ENCODE measurements at places on chromosomes 3 and 15. TPM values are rescaled to one million over a fixed set of nuclear protein-coding genes. Genes with fewer than 3 reads are reported as not detected.

- H3K4me1 ChIP-seq: no peaks in the 10 kb centered on the region
- H3K27ac ChIP-seq: no peak overlapping the region
- H3K36me3 ChIP-seq: no peaks in the 10 kb centered on the region
- no peak for DNase-seq
Measured at GRCh38 chr15:85974348-85974705, 105.3 kb upstream of the AGBL1 start.

DNA sequence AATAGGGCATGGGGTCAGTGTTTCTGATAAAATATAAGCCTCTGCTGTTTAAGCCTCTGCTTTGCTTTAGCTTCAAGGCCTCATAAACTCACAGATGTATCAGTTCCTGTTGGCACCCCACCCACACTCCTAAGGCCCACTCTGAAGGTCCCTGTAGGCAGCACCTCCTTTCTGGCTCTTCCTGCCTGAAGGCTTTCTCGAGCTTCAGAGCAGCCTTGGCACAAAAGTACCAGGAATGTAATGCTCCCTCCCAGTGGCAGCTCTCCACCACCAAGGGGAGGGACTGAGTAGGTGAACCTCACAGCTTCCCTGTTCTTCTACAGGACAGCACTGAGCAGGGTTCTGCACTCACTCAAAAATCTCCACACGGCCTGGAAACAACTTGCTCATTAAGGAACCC, 102.2 kb downstream of the ABHD5 start:
- DNase-seq: no peak
- no peaks in the 10 kb centered on the region for H3K4me1 ChIP-seq
- no peak overlapping the region for H3K4me3 ChIP-seq
- no peak overlapping the region for H3K27ac ChIP-seq

DNA sequence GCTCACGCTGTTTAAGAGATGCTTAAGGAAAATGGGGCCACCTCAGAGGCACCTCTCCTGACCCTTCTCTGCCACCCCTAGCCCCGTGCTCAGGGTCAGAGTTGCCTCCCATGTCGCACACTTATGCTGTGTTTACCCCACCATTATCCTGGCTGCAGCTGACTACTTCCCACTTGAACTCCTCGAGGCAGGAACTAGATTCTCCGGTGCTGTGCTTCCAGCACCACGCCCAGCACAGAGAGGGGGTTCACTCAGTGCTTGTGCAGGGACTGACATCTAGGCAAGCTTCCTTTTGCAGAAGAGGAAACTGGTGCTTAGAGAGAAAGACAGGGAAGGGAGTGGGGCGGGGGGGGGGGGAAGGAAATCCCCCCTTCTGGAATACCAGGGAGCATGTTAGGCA, 340.1 kb downstream of the RORA start:
- no peak overlapping the region for H3K27ac ChIP-seq
- H3K4me3 ChIP-seq: no peak overlapping the region
- no peak for DNase-seq
- H3K27me3 ChIP-seq: peaks cover 6% of the 10 kb centered on the region

DNA sequence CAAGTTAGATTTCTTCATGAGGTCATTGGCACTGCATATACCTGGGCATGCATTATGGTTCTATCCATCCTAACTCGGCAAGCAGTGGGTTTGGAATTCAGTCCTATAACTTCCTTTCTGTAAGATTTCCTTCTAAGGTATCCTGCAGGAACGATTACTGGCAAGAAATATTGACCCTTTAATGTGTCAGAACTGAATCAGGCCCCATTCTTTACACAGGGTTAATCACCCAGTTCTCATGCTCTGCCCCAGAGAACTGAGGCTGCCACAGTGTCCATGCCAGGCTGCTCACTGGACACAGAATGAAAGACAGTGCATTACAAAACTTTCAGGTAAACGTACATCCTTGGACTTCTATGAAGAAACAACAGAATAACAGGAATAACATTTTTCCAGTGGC, 108.9 kb downstream of the RPL22L1 start:
- peaks cover 4% of the 10 kb centered on the region for H3K4me1 ChIP-seq
- H3K36me3 ChIP-seq: no peaks in the 10 kb centered on the region
- no peaks in the 10 kb centered on the region for H3K27me3 ChIP-seq
- H3K27ac ChIP-seq: no peak overlapping the region

DNA sequence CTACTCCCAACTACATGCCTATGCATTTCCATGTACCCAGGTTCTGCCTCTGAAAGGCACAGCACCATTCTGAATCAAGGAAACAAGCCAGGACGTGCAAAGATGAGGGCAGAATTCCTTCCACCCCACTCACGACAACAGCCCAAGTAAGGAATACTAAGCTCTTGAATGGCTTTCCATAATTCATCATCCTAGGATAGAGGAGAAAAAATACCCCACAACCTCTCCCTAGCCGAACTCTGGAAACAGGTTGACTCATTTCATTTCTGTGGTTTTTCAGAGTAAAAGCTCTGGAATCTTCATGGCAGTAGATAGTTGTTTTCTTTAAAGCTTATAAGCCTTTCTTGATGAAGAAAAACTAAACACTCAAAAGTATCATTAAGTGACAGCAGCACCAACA, 77.8 kb downstream of the PDZRN3 start:
- no peaks in the 10 kb centered on the region for H3K36me3 ChIP-seq
- H3K4me3 ChIP-seq: no peak overlapping the region
- DNase-seq: no peak
- no peak overlapping the region for H3K27ac ChIP-seq
- no peaks in the 10 kb centered on the region for H3K4me1 ChIP-seq
- no peaks in the 10 kb centered on the region for H3K27me3 ChIP-seq

The CHD2 gene
- polyA plus RNA-seq: 77.7 TPM

The VGLL3 gene
- not detected for polyA plus RNA-seq

The POLQ gene
- polyA plus RNA-seq: 0.84 TPM
